Heart right ventricle (tissue), 16 donors: ENCODE measurements at places on chromosomes 16 and 17.

GRCh38 chr16:2883458-2883908 lies 468 bp downstream of the FLYWCH2 start:
- DNase-seq, result no peak

GRCh38 chr17:63413128-63413527 lies 33.0 kb downstream of the CYB561 start:
- no peak for DNase-seq

- no peak for DNase-seq
These were observed 13.7 kb downstream of the C16orf95 start for GRCh38 chr16:87303431-87303930.

DNA sequence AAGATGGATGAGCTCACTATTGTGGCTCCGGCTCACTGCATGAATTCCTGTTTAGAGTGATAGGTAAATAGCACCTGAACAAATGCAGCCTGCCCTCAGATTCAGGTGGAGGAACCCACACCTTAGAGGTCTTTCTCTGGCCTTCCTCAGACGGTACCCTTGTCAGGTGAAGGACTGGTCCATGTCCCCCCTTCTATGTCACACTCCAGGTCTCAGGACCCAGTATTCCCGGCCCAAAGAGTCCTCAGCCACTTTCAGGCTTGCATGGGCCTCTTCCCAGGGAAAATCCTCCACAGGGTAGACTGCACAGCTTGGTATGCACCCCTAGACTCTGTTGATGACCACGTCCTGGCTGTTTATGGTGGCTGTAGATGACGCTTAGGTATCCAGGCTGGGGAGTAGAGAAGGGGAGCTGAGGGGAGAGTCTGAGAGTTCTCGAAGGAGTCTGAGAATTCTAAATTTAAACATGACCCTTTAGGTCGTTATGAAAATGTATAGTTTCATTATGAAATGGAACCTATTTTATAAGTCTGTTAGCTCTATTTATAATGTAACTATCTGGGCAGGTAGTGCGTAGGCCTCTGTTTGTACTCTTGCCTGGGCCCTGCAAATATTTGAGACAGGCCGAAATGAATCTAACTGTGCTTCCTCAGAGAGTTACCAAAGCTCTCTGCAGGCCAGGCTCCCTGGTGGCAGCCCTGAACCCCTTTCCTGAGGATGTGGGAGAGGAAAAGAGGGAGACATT lies 32.5 kb upstream of the CCR7 start:
- DNase-seq, result no peak

- DNase-seq, result no peak
These were observed 39.4 kb downstream of the LAT start for GRCh38 chr16:29024278-29024677.

GRCh38 chr16:2468725-2469398 lies 2.2 kb upstream of the NTN3 start:
- DNase-seq, result no peak

DNA sequence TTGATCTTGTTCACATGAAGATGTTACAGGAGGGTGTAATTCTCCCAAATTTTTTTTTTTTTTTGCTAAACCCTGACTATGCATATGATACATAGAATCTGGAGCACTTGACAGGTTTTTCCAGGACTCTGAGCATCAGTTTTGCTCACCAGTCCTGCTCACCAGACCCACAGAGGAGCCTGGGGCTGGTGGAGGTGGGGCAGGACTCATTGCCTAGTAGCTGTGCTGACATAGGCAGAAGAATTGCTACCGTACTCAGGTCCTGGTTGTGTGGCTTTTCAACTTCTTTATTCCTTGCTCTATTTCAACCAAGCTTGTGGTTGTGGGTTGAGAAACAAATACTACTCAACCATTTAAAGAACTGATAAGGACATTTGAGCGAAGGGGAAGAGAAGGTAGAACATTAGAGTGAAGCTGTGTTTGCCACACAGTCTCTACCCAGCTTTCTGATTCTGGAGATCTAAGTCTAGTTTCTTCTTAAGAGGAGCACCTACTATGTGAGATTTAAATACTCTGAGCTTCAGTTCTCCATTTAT lies 212.4 kb downstream of the UTP18 start:
- no peak for DNase-seq

GRCh38 chr17:13024526-13025257 lies 6.9 kb upstream of the ELAC2 start:
- DNase-seq, result peak; percentile 62

- no peak for DNase-seq
These were observed 3.7 kb downstream of the PRSS8 start for GRCh38 chr16:31131841-31132271.

- DNase-seq, result peak; percentile 61
These were observed 23.2 kb upstream of the CRYM start for GRCh38 chr16:21301168-21301894.

- DNase-seq, result no peak
These were observed 3.6 kb upstream of the CYTH1 start for GRCh38 chr17:78785663-78786057.

DNA sequence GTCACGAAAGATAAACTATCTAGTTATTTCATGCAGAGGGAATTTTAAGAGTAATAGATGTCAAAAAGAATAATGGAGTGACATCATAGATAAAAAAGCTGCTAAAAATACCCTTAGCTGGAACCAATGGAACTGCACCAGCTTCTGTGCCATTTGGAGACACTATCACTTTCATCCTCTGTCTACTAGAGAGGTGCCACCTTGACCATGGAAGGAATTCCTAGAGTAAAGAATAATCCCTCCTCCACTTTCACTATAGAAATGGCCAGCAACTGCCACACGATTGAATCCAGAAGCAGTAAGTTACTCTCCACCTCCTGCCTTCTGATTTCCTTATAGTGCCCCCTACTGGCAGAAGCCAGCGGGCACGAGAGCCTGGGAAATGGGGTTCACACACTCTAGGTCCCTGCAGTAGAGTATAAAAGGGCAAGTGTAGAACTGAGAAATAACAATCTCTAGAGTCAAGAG lies 2.8 kb upstream of the ALDH3A2 start:
- DNase-seq, result peak; percentile 24

- no peak for DNase-seq
These were observed 52.8 kb downstream of the TOX3 start for GRCh38 chr16:52494145-52494544.

DNA sequence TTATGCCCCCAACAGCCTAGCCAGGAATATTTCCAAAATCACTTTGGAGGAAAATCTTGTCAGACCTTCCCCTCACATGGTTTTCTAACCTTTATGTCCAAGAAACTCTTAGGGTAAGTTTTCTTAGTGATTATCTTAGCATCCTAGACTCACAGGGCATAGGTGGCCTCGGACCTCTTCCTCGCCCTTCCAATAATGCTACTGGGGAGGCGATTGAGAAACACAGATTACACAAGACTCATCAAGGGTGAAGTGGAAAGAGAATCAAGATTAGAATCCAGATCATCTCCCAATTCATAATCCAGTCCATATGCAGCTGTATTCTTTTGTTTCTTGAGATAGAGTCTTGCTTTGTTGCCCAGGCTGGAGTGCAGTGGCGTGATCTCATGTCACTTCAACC lies 358.4 kb upstream of the CDH5 start:
- DNase-seq, result no peak

DNA sequence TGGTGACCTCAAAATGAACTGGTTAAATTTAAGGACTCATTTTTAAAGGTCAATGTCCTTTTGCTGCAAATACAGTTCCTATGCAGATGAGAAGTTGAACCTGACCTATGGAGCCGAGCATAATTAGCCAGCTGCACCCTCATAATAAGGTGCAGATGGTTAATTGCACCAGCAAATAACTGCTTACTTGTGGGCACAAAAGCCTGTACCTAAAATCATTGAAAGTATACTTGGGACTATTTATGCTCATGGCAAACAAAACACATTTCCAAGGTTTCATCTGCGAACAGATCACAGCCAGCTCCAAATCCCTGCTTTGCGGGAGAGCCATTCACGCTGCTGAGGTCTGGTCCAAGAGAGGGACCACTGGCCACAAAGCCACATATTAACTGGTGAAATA lies 13.0 kb downstream of the HYDIN start:
- DNase-seq, result no peak

DNA sequence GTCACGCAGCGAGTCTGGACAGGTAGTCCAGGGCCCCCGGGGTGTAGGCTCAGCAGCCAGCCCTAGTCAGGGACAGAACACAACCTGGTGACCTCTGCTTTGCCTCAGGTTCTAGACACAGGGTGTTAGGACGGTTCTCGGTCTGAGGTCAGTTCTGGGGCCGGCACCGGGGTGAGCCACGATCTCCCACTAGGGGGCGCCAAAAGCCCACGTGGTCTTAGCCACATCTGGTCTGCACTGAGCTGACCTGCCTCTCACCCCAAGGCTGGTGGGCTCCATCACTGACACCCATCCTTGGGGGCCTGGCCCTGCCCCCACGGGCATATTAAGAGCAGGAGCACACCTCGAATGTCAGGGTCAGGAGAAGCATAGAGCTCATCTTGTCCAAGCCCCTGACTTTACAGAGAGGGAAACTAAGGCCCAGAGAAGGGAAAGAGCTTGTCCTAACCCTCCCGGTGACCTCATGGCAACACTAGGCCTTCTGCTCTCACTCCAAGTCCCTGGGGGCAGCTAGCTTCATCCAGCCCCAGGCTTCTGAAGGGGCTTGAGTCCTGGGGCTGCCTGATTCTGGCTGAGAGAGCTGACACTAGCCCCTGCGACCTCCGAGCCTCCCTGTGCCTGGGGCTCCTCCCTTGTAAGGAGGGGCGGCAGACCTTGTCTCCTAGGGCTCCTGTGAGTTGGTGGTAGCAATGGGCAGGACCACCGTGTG lies 9.0 kb downstream of the SLC5A10 start:
- peak; percentile 84 for DNase-seq

DNA sequence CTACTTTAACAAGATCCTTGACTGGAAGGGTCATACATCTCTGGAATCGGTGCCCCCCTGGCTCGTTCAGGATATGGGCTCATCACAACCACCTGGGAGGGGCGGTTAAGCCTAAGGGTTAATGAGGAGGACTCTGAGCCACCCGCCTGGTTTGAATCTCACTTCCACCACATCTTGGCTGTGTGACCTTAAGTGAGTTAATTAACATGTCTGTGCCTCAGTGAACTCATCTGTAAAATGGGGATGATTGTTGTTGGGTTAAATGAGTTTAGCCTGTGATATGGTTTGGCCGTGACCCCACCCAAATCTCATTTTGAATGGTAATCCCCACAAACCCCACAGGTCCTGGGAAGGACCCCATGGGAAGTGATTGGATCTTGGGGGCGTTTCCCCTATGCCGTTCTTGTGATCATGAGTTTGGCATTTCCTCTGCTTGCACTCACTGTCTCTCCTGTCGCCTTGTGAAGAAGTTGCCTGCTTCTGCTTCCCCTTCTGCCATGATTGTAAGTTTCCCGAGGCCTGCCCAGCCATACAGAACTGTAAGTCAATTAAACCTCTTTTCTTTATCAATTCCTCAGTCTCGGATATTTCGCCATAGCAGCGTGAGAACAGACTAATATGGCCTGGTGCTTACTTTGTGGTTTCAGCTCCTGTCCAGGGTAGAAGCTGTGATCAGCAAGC lies 214.0 kb upstream of the CIBAR2 start:
- no peak for DNase-seq

DNA sequence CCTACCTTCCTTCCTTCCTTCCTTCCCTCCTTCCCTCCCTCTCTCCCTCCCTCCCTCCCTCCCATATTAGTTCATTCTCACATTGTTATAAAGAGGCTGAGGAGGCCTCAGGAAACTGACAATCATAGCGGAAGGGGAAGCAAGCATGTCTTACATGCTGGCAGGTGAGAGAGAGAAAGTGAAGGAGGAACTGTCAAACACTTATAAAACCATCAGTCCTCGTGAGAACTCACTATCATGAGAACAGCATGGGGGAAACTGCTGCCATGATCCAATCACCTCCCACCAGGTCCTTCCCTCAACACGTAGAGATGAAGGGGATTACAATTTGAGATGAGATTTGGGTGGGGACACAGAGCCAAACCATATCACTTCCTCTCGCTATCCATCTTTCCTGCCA lies 281.6 kb upstream of the FOXF1 start:
- no peak for DNase-seq

- DNase-seq, result no peak
These were observed 2.3 kb downstream of the C17orf58 start for GRCh38 chr17:67993998-67994361.

DNA sequence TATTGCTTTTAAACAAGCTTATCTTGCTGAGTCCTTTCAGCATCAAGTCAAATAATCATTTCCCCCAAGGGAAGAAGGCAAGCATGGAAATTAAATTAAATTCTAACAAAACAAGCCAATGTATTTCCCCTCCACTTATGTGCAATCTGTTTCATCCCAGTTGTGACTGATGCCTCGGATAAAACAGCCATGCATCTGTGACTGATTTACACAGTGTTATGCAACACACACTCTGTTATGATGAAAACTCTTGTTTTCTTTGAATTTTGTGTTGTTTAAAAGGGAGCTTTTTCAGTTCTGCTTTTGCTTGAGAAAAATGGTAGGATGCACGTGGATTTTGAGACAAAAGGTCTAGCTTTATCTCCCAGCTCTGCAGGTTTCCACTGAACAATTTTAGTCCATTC lies 32.6 kb downstream of the TMEM100 start:
- no peak for DNase-seq

GRCh38 chr17:82767041-82767754 lies 15.3 kb downstream of the TBCD start:
- no peak for DNase-seq

GRCh38 chr16:12801511-12802042 lies 2.1 kb downstream of the CPPED1 start:
- no peak for DNase-seq

GRCh38 chr16:52398491-52398960 lies 148.4 kb downstream of the TOX3 start:
- DNase-seq, result no peak

GRCh38 chr17:39525801-39526506 lies 64.7 kb downstream of the CDK12 start:
- no peak for DNase-seq

DNA sequence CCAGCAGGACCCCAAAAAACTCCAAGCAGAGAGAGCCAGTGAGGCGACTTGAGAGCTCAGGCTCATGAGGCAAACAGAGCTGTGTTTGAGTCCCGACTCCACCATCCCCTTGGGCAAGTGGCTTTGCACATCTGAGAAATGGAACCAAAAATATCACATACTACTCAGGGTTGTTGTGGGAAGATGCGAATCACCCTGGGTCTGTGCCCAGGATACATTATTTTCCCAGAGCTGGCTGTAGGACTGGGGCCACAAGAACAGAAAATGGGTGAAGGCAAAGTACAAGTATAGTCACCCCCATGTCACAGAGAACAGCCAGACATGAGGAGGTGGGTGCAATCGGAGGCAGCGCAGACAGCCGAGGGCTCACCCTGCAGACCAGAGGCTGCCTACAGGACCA lies 127.3 kb downstream of the GAS7 start:
- no peak for DNase-seq

DNA sequence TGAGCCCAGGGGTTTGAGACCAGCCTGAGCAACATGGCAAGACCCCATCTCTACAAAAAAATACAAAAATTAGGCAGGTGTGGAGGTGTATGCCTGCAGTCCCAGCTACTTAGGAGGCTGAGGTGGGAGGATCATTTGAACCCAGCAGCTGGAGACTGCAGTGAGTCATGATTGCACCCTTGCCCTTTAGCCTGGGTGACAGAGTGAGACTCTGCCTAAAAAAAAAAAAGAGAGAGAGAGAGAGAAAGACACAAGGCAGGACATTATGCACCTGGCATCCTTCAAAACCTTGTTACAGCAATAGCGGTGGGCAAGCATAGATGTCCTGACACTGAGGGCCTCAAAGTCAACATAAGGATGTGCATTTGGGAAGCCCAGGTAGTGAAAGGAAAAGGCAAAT lies 19.9 kb upstream of the SIAH1 start:
- DNase-seq, result no peak

GRCh38 chr17:41962768-41963434 lies 3.7 kb upstream of the CNP start:
- DNase-seq, result peak; percentile 78
